Bone marrow (tissue), 2 donors: ENCODE measurements at places on chromosomes 4 and X.

DNA sequence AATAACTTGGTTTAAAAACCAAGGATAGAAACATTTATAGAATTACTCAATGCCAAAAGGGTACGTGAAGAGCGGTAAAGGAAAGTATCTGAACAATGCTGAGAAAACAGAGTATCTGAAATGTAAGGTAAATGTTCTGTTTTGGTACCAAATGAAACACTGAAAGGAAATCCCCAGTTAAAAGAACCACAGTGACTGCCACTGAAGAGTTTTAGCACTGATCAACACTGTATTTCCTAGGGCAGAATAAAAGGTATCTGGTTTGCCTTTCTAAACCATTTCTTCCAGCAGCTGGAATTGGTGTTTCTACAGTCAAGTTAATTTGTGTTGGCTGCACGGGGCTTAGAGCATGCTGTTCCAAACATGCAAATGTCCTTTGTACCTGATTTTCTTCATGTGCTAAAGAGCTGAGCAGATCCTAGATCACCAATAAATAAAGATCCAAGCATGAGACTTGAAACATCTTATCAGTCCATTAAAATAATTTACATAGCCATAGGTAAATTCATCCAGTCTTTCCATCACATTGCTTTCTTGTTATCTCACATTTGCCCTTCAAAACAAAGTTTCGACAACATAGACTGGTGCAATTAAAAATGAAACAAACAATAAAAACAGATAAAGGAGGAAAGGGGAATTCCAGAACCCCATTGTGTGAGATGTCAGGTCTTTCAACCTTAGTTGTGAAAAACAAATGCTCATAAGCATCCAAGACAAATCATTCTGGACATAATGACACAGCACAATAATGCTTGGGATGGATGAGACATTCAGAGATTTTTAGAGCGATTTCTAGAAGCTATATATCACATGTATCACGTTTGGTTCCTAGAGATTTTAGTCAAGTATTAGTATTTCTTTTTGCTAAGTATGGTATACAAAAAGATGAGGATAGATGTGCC lies 38.6 kb downstream of the MFAP3L start:
- DNase-seq, result no peak

- DNase-seq, result no peak
Measured at GRCh38 chr4:177376024-177376423, 66.2 kb downstream of the AGA start.

- DNase-seq, result no peak
Measured at GRCh38 chr4:107834241-107834794, 9.6 kb downstream of the SGMS2 start.

DNA sequence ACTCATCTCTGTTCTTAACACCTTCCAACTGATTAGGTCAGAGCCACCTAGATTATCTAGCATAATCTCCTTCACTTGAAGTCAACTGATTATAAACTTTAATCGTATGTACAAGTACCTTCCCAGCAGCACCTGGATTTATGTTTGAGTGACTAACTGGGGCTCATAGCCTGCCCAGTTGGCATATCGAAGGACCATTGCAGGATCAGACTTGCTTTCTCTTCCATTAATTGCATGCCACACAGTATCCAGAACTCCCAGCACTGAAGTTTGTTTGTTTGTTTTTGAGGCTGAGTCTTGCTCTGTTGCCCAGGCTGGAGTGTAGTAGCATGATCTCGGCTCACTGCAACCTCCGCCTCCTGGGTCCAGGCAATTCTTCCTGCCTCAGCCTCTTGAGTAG lies 27.9 kb downstream of the GRK4 start:
- DNase-seq, result no peak

DNA sequence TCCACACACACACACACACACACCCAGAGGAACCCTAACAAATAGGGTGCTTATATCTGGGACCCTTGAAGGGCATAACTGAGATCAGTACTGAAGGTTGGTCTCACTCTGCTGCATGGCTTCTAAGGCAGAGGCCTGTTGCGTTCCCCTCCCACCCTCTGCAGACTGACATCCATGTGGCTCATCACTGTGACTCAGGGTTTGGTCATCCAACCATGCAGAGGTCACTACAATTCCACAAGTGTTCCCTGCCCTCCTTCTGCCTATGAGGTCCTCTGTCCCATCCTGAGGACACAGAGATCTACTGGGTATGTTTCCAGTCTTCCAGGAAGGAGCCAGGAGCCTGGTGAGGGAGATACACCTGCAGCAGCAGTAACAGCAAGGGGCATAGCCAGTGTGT lies 55.8 kb downstream of the XAGE2 start:
- no peak for DNase-seq
